ENCODE measurements at places on chromosomes 7 and 10.

DNA sequence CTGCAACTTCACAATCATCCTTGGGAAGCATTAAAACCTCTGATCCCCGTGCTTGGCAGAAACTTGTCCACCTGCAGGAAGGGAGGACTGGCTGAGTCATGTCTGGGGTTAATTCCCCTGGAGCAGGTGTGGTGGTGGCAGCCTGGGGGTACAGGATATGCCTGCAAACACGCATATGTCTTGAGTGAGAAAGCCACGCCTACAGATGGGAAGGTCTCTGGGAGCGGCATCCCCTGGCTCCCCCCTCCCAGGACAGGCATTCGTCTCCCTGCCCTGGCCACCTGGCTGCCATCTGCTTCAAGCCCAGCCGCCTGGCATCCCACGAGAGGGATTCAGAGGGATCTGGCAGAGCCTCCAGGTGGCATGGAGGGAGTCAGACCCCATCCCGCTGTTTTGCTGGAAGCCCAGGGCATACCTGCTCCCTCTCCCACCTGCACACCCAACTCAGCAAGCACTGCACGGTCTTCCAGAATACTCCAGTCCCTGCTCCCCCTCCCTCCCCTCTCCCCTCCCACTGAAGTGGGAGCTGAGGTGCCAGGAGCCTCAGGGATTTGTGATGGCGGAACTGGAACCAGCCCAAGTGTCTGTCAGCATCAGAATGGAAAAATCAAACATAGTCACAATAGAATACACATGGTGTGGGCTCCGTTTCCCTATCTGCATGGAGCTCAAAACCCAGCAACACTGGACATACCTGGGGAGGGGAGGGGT lies 61.0 kb downstream of the CAMK2B start:
- no peak for DNase-seq

- DNase-seq, result no peak
Measured at GRCh38 chr7:106887421-106887820, 22.3 kb downstream of the PIK3CG start.

- peak; percentile 12 for DNase-seq
Measured at GRCh38 chr7:2451171-2452073, 24.8 kb downstream of the GRIFIN start.

DNA sequence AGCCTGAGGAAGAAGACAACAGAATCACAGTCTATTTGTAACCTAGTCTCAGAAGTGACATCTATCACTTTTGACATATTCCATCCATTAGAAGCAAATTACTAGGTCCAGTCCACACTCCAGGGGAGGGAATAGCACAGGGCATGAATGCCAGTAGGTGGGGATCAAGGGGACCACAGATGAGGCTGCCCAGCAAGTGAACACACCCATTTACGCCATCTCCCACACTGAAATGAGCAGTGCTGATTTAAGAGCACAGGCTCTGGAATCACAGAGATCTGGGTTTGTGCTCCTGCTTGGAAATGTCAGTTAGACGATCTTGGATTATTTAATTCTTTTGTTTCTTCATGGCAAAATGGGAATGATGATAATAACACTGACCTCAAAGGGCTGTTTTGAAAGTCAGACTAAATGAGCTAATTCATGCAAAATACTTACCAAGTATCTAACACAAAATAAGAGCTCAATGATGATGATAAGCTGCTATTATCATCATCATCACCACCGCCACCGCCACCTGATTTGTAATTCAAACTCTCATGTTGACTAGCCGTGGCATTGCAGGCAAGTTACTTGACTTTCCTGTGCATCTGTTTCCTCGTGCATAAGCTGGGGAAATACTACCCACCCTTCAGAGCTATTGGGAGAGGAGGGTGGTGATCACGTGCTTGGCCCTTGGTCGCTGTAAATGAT lies 138.9 kb upstream of the KLF14 start:
- no peak for DNase-seq

DNA sequence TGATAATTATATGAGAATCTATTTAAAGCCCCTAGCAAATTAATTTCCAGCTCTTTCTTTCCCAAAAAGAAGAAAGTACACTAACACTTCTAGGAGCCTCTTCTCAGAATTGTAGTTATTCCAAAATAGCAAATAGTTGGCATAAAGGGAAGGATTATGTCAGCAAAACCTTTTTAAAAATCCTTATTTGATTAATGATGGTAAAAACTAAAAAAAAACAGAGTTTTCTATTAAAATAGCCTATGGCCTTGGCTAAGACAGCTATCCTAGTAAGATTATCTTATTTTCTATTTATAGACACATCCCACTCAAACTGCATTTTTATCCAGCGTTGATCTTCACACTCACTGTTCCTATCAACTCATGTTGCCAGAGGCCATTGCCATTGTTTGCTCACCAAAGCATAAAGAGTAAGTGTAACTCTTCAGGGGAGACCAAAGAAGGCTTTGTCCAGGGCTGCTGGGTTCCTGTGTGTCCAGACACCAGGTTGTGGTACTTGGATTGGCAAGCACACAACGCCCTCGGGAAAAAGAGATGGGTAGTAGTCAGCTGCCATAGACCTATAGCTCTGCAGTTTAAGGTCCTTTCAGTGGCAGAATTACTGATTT lies 31.5 kb downstream of the ACTA2 start:
- no peak for DNase-seq

- DNase-seq, result no peak
Measured at GRCh38 chr10:23585666-23586065, 146.8 kb downstream of the OTUD1 start.

GRCh38 chr10:119871881-119872609 lies 598 bp downstream of the MCMBP start:
- DNase-seq, result no peak
